ENCODE measurements at places on chromosomes 4 and X.

DNA sequence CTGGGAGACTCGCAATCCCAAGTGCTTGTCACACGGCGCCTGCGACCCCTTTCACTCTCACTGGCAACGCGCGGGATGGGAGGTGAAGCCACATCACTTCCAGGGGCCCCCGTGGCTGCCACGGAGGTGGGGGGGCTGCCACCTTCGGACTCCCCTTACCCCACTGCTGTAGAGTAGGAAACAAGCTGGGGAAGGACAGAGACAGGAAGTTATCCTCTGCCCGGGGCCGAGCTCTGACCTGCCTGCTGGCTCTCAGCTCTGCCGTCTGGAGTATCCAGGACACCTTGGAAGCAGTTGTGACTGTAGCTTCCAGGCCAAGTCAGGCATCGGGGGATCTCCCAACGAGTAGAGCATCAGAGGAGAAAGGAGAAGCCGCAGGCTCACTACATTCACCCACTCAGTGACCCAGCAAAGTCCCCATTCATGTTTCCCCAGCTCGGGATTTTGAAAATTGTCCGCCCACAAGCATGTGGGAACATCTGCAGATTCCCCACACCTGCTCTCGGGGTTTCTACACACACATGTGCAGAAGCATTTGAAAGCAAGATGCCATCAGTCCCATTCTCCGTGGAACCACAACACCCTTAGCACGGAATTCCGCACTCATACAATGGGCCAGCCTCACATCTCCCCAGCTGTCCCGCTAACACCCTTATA, 10.8 kb downstream of the PDZD4 start:
- no peak for DNase-seq

DNA sequence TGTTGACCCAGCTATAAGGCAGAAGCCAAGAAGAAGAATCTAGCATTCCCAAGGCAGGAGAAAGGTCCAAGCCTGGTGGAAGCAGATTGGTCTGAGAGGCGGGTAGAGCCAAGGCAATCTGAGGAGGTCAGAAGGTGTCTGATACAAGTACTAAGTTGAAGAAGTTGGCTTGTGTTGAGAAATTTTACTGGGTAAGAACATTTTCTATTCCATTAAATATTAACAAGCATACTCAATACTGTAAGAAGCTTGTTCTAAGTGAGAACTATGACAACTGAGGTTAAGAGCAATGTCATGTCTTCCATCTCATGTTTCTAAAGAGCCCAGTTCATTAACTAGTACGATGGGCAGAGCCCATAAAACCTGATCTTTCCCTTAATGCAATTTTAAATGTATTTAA, 75.0 kb downstream of the FAM13A start:
- no peak for DNase-seq

DNA sequence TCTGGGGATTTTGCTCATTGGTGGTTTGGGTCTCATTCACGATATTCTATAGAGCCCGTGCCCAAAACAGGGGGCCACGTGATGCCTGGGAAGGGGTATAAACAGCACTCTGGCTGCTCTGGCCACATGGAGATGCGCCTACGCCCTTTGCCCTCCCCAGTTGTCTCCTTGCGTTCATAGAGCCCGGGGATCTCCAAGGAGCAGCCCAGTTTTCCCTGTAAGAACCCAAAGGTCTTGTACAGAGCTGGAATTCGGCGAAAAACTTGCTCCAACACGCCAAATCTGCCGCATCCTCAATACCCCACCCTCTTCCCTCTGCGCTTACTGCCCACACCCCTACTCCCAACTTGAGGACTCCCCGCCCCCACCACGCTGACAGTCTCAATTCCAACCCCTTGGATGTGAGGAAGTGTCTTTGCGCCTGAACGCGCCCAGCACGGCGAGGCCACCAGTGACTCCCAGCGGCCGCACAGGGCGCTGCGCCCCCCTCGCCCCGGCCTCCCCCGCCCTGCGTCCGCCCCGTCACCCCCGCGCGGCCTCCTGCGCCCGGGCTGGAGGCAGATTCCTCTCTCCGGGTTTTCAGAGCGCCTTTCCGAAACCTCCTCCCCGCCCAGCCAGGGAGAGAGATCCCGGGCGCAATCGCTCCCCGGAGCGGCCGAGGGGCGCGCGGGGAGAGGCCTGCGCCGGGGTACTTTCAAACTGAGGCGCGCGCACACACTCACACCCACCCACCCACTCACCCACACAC, at the start of gene NHS:
TSS of gene NHS (plus strand) at position 582 of the 748 bp plus-strand sequence. CDS start 558 bp downstream, outside the sequence.
- no peak for DNase-seq

GRCh38 chr4:88102026-88102425, 56.4 kb downstream of the ABCG2 start:
- no peak for DNase-seq

- no peak for DNase-seq
Measured at GRCh38 chr4:68347845-68348244, 2.0 kb downstream of the YTHDC1 start.

GRCh38 chr4:162782096-162782777, 384.5 kb downstream of the NAF1 start:
- DNase-seq: no peak

- DNase-seq: no peak
Measured at GRCh38 chr4:24070117-24070516, 180.3 kb upstream of the PPARGC1A start.

GRCh38 chrX:115892787-115893671, 277.5 kb upstream of the AGTR2 start:
- peak; percentile 93 for DNase-seq
